ENCODE measurements at places on chromosomes 3 and 15.
A peak's percentile ranks its signal among the peaks of the same experiment; 100 is the strongest.

DNA sequence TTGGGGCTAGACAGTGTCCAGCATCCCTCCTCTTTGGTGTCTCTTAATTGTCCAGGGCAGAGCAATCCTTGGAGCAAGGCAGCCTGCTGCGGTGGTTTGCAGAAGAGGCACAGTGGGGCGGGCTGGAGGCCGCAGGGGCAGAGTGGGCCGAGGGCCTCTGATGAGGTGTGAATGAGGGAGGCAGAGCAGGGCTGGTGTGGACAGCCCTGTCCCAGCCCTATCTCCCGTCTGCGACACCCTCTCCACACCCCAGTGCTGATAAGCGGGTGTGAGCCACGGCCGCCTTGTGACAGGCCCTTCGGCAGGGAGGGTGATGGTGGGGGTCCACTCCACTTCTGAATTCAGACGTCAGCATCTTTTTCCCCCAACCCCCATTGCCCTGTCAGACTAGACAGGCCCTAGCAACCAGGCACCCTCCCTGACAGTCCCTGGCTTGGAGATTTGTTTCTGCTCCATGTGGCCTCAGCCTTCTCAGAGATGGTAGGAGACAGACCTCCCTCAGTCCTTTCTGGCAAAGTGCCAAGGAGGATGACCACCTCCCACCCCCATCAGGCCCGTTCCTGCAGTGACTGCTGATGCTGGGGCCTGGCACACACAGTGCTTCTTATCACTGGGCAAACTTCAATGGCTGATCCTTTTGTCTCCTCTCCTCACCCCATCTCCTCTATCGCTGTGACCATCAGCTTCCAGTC lies 37.3 kb downstream of the EXOG start:
- DNase-seq: peak; percentile 71

GRCh38 chr15:55574096-55574495 lies 14.0 kb downstream of the PYGO1 start:
- DNase-seq: no peak

DNA sequence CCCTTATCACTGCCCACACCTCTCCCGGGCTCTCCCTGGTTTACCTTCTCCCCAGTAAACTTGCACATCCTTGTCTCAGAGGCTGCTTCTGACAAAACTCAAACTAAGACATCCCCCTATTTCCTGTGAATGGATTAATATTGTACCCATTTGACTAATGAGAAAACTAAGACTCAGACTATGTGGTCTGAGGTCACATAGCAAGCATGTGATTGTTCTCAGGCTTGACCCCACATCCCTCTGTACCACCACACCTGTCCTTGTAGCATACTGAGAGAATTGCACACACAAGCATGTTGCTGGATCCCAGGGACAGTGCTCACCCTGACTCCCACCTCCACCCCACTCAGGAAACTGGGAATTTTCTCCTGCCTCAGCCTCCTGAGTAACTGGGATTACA lies 90.7 kb upstream of the HES1 start:
- no peak for DNase-seq

- DNase-seq: no peak
These were observed 156.6 kb downstream of the MCTP2 start for GRCh38 chr15:94387849-94388441.

GRCh38 chr15:80177156-80177555 lies 24.4 kb downstream of the FAH start:
- DNase-seq: no peak

- DNase-seq: no peak
These were observed 18.4 kb downstream of the GCSAM start for GRCh38 chr3:112114576-112115160.

- no peak for DNase-seq
These were observed 70.8 kb downstream of the RAP2B start for GRCh38 chr3:153232851-153233271.

GRCh38 chr3:195169011-195169649 lies 101.8 kb downstream of the XXYLT1 start:
- no peak for DNase-seq

GRCh38 chr3:183212565-183212964 lies 40.5 kb upstream of the B3GNT5 start:
- DNase-seq: no peak

GRCh38 chr15:75107908-75108838 lies 84.8 kb downstream of the PPCDC start:
- no peak for DNase-seq

GRCh38 chr3:10554236-10554611 lies 48.8 kb upstream of the ATP2B2 start:
- no peak for DNase-seq

- DNase-seq: peak; percentile 66
These were observed 175.7 kb downstream of the TNIK start for GRCh38 chr3:171284308-171285075.

DNA sequence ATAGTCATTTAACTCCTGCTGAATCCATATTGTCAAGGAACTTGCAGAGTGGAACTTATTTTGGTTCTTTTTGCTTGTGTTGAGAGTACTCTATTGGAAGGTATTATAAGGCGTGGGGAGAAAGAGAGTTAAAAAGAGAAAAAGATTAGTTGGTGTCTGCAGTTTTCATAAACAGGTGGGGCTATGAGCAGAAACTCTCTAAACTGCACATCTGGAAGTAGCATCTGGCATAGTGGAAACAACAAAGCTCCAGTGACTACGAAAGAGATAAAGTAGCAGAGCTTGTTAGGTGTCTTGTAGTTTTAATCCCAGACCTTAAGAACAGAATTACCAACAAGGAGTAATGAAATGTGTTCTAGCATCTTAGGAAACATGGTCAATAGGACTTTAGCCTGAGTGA lies 148.8 kb upstream of the SGO1 start:
- no peak for DNase-seq
